Activated CD4-positive, CD25-positive, alpha-beta regulatory T cell treated with anti-CD3 and anti-CD28 coated beads, Interleukin-2, amount 50 U/mL, for 24 hours (primary cell): ENCODE measurements at places on chromosomes 7 and 10.

DNA sequence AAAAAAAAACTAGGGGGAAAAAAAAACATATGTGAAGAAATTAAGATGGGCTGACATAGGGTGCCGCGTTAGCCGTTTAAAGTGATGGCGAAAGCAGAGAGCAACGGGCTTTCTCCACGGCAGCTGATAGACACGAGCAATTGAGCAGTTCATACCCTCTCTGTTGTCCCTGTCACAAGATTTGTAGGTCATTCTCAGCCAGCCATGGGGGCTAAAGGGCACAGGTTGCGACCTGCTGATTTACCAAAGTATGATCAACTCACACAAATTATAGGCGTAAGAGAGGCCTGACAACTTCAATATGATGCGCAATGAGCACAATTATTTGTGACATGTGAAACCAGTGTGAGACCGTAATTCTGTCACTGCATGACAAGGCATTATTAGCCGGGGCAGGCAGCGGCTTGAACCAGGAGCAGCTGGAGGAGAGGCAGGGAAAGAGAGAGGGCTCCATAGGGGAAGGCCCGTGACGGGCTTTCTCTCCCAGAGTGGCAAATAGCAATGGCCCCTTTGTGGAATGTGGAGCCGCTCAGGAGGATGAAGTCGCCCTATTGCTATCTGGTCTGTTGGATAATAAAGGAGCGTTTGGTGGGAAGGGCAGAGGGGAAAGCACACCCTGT lies 195.1 kb upstream of the HABP2 start:
- no peak for ATAC-seq

DNA sequence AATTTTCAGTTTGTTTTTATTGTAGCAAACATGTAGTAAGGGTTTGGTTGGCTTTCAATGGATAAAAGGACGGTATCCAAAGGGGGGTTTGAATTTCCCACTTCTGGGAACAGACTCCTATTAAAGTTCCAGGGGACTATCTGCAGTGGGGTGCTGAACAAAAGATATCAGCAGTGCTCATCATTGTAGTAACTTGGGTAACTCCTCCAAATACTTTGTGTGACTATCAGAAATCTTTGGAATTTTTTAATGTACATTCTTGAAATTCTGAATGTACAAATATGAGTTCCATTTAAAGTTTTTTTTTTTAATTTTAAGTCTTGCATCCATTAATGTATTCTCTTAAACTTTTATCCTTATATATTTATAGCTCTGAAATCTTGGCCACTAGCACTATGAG lies 42.1 kb downstream of the CYP51A1 start:
- no peak for ATAC-seq

DNA sequence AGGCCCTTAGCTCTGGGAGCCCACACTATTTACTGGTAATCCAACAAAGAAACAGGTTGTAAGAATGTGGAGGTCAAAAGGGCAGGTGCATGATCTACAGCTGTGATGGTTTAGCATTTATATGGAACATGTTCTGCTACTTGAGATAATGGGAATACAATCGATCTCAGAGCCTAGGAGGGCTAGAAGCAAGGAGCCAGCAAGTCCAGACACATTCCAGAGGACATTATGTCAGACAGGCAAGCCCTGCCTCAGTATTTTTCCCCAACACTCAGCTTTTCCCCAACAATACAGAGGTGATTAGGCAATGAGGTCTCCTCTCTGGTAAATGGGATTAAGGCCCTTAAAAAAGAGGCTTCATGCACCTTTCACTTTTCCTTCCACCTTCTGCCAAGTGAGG lies 21.4 kb upstream of the GNAT3 start:
- no peak for ATAC-seq

DNA sequence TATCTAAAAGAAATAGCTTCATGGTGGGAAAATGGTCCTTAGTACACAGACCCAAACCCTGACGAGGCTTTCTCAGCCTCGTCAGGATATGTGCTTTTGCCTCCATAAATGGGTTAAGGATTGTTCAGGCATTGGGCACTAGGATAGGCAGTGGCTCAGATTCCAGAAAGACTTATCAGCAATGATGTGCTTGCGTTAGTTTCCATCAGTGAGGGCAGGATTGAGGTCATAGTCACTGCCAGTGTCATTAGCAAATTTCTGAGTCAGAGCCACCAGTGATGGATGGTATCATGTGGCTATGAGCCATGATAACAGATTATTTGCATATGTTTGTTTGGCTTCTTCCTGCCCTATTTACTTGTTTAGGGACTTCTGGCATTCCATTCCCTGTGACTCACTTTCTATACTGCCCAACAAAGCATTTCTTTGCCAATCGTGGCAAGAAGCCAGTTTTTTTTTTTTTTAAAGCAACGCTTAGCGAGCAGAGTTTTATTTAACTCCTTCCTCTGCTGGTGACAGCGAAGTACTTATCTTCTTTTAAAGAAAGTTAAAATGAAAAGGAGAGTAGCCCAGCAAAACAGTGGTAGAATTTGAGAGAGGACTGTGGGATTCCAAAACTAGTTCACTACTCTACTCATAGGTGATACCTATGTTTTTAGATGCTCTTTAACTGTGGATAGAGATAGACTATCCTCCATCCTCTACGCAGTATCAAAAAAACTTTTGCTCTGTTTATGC lies 44.4 kb downstream of the MYPN start:
- no peak for ATAC-seq

- no peak for ATAC-seq
These were observed 138.8 kb downstream of the KCNMA1 start for GRCh38 chr10:77498829-77499228.
